Stimulated activated CD4-positive, alpha-beta T cell treated with anti-CD3 and anti-CD28 coated beads, Interleukin-2, amount 100 ng/mL, for 24 hours (primary cell): ENCODE measurements at places on chromosomes 16 and 17.

DNA sequence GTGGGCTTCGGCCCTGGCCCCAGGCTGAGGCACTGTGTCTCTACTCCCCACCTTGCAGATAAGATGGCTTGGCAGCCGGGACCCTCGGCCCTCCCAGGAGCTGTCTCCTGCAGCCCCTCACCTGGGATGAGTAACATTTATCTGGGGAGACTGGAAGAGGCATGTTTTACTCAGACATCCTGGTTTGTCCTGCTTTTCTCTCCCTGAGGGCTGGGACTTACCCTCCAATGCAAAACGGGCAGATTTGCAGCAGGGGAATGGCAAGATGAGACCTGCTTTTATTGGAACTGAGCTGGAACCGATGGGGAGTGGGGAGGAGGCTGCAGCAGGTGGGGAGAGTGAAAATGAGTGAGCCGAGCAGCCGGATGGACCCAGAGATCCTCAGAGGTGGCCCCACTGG is 27.3 kb upstream of the UBE2G1 start:
- DNase-seq, result no peak

- DNase-seq, result no peak
These were observed 160.6 kb downstream of the MAF start for GRCh38 chr16:79439901-79440300.

DNA sequence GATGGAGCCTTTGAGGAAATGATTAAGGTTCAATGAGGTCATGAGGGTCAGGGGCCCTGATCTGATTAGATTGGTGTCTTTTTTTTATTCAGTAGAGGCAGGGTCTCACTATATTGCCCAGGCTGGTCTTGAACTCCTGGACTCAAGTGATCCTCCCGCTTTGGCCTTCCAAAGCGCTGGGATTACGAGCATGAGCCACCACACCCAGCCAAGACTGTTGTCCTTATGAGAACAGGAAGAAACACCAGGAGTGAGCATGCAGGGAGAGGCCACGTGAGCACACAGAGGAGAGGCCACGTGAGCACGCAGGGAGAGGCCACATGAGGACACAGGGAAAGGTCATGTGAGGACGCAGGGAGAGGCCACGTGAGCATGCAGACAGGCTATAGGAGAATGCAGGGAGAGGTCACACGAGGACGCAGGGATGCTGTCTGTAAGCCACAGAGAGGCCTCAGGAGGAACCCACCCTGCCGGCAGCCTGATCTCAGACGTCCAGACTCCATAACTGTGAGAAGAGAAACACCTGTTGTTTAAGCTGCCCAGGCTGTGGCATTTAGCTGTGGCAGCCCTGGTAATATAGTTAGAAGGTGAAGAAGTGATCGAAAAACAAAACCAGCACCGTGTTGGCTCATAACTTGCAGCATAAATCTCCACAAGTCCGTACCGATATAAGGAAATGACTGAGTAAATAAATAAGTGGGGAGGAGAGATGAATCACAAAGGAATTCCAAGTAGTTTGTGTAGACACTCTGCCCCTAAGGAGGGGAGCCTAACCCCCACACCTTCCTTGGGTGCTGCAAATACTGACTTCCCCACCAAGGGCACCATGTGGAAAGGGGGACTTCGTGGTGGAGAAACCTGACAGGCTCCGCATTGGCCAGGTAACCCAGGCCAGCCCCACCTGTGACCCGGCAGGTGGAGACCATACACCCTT is 14.6 kb upstream of the CSNK1D start:
- no peak for DNase-seq

- DNase-seq, result no peak
These were observed 323.7 kb upstream of the CDH11 start for GRCh38 chr16:65445313-65446260.

DNA sequence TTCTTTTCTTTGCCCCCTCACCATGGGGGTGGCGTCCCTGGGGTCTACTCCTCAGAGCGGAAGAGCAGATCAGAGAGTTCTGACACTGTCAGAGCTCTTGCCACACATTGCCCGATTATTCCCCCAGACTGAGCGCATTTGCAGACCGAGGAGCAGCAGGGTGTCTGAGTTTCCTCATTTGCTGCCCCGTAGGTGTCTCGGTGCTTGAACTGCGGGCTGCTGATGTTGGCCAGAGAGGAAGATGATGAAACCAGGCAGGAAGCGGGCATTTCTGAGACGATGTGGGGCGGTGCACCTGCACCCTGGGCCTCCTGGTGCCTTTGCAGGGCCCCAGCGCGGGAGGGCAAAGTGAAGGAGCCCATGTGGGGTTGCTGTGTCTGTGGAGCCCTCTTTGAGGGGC is 55.2 kb downstream of the ARSG start:
- peak; percentile 72 for DNase-seq
